NCI-H748 treated with DMSO at 0.1 percent for 48 hours (cell line): ENCODE measurements at places on chromosomes 5 and 9.

- DNase-seq, result peak; percentile 20
Measured at GRCh38 chr9:124040935-124041816, 29.6 kb downstream of the LHX2 start.

DNA sequence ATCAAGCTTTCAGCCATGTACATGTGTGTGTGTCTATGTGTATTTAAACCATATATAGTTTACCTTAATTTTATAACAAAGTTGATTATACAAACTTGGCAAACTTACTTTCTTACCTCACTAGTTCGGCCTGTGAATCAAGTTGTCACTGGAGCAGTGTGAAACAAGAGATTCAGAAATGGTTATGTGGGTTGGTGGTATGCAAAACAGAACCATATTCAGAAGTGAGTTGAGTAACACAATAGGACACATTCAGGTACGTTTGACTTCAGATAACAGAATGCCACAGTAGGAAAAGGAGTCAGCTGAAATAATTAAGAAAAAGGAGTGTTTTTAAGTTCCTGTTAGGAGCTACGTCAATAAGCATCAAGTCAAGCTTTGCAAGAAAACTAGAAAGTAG is 21.5 kb downstream of the XPA start:
- no peak for DNase-seq

GRCh38 chr5:94276751-94277150 is 341.7 kb downstream of the KIAA0825 start:
- DNase-seq, result no peak

DNA sequence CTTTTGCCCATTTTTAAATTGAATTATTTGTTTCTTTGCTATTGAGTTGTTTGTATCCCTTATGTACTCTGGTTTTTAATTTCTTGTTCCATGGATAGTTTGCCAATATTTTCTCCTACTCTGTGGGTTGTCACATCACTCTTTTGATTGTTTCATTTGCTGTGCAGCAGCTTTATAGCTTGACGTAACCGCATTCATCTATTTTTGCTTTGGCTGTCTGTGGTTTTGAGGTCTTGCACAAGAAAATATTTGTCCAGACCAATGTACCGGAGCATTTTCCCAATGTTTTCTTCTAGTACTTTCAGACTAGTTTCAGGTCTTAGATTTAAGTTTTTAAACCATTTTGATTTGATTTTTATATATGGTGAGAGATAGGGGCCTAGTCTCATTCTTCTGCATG is 36.2 kb upstream of the ZNF366 start:
- no peak for DNase-seq

DNA sequence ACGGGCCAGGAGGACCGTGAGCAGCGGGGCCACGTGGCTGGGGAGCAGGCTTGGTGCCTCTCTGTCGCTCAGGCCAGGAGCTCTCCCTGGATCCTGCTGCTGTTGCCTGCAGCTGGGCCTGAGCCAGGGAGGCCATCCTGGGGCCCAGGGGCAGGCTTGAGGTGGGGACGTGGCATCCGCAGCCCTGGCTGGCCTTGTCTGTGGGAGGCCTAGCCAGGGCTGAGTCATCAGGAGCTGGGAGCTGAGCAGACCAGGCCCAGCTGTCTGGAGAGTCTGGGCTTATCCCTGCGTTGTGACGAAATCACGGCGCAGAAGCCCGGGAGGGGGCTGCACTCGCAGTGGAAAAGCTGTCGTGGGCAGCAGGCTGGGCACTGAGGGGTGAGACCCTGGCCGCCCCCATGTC is 138.8 kb upstream of the COL5A1 start:
- no peak for DNase-seq

DNA sequence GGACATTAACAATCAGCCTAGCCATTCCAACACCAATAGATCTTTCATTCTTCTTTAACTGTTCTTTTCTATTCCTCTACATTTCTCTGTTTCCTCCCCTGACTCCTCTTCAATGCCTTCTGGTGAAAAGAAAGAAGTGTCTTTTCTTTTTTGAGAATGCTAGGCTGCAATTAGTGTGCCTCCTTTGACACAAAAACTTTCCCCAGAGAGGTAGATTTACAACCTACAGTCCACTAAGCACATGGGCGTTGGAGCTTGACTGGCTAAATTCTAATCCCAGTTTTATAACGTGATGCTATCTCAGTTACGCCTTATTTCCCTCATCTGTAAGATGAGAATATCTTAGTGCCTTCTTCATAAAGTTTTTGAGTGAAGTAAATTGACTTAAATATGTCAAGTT is 16.9 kb upstream of the ANKRD55 start:
- DNase-seq, result no peak

DNA sequence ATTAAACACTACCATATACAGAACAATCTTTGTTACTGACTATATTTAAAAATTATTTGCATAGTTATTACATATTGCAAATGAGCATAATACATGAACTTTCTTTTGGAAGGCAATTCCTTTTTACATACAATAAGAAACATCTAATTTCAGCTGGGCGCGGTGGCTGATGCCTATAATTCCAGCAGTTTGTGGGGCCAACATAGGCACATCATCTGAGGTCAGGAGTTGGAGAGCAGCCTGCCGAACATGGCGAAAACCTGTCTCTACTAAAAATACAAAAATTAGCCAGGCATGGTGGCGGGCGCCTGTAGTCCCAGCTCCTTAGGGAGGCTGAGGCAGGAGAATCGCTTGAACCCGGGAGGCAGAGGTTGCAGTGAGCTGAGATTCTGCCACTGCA is 36.4 kb upstream of the SIMC1 start:
- no peak for DNase-seq

GRCh38 chr9:72755836-72756235 is 197.0 kb downstream of the ALDH1A1 start:
- DNase-seq, result no peak

GRCh38 chr9:95580812-95581761 is 64.3 kb upstream of the PTCH1 start:
- DNase-seq, result no peak

- DNase-seq, result no peak
Measured at GRCh38 chr9:34291023-34291422, 38.0 kb downstream of the KIF24 start.

DNA sequence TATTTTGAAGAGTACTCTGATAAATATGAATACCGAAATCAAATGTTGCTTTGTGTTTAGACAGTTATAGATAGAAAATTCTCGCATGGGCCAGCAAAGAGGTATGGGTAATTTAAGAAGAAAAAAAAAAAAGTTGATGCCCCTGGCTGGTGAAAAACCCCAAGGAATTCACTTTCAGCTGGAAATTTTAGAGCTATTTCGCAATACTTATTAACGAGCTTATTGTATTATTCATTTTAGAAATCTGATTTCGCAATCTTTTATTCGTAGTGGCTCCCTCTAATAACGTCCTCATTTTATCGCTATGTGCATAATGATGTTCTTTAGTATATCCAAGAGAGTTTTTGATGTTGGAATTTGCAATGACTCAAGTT is 18.5 kb upstream of the FER start:
- DNase-seq, result no peak

GRCh38 chr5:73862796-73863195 is 236.8 kb downstream of the ARHGEF28 start:
- no peak for DNase-seq

GRCh38 chr5:174500636-174501035 is 223.7 kb upstream of the MSX2 start:
- peak; percentile 45 for DNase-seq

GRCh38 chr5:98796197-98796972 is 22.9 kb downstream of the RGMB start:
- peak; percentile 33 for DNase-seq

DNA sequence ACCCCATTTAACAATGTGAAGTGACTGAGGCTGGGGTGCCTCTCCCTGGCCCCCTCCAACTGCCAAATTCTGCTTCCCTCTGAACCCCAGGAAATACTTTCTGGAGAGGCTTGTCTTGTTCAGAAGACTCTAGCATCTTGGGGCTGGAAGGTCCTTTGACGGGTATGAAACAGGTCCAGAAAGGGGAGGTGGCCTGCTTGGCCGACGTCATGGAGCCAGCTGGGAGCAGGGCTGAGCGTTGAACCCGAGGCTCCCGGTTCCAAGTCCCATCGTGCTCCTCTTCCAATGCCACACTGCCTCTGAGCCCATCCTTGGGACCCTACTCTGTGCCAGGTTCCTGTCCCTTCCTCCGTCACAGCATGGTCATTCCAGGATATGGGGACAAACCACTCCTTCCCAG is 46.9 kb downstream of the NDST1 start:
- DNase-seq, result no peak

- no peak for DNase-seq
Measured at GRCh38 chr5:113817683-113818082, 304.2 kb downstream of the YTHDC2 start.

DNA sequence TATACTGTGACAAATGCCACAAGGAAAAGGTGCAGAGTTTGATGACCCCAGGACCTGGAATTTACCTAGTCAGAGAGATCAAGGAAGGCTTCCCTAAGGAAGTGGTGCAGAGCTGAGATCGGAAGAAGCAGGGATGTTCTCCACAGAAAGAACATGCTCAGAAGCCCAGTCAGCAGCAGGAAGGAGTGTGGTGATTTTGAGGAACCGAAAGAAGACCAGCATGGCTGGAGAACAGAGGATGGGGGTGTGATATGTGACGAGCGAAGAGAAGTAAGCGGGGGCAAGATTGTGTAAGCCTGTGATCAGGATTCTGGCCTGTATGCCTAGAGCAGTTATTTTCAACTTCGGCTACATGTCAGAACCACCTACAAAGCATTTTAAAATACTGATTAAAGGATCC is 18.7 kb upstream of the PIK3R1 start:
- DNase-seq, result no peak

DNA sequence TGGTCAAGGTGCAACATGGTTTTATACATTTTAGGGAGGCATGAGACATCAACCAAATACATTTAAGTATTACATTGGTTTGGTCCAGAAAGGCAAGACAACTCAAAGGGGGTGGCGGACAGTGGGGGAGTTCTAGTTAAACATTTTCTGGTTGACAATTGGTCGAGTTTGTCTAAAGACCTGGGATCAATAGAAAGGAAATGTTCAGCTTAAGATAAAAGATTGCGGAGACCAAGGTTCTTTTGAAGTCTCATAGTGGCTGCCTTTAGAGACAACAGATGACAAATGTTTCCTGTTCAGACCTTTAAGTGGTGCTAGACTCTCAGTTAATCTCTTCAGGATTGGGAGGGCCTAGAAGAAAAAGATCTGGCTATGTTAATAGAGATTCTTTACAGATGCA is 47.7 kb upstream of the TTC39B start:
- no peak for DNase-seq

DNA sequence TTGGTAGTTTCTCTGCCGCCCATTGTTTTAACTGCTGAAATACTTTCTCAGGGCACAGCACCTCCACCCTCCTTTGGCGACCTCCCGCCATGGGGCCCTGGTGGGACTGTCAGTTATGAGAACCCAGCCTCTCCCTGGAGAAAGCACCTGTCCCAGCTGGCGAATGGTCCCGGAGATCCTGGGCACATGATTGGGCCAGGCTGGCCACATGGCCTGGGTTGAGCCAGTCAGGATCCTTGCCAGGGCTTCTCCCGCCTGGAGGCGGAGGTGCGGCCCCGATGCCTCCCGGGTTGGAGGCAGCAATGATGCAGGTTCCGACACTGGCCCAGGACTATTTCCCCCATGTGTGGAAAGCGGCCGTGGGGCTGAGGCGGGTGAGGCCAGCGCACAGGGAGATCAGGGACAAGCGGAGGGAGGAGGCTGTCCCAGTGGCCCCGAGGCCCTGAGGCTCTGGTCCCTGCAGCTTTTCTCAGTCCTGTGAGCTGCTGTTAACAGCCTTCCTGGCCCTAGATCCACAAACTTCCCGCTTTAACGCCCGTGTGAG is 13.6 kb downstream of the UNC5A start:
- no peak for DNase-seq

GRCh38 chr5:125696762-125697161 is 726.4 kb upstream of the GRAMD2B start:
- no peak for DNase-seq

- no peak for DNase-seq
Measured at GRCh38 chr5:138543730-138544104, 681 bp upstream of the ETF1 start.

GRCh38 chr5:98471458-98471857 is 302.0 kb upstream of the RGMB start:
- no peak for DNase-seq

DNA sequence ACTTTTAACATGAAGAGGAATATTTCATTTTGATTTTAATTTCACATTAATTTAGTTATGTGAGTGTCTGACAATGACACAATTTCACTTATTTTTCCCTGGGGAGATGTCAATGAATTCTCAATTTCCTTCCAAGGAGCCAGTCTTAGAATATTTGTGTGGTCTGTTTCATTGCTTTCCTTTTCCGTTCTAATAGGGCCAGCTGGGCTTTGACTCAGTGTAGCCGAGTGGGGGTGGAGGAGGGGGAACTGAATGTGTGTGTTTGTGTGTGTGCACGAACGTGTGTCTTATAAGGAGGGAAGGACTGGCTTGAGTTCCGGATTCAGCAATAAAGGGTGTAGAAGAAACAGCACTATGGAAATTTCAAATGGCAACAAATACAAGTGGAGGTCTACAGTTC is 100.0 kb downstream of the BASP1 start:
- no peak for DNase-seq

GRCh38 chr9:109781541-109782197 is 1.7 kb downstream of the PALM2AKAP2 start:
- DNase-seq, result no peak

DNA sequence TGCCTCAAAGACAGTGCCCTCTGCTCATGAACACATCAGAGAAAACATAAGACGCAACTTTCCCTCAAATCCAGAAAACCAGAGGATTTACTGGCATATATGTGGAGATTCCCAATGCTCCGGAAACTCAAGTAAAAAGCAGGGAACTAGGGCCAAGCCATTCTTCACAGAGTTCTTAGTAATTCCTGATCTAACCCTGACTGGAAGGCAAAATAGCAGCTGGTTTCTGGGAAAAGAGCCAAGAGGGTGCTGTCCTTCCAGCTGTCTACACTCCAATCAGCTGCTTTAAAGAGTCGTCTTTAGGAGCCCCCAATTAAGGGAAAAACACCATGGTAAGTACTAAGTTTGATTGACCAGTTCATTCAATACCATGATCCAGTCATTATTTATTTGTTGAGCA is 49.6 kb downstream of the GNA14 start:
- DNase-seq, result peak; percentile 13

- no peak for DNase-seq
Measured at GRCh38 chr9:112572416-112572815, 85.8 kb downstream of the KIAA1958 start.

- peak; percentile 53 for DNase-seq
Measured at GRCh38 chr9:124774129-124774978, 2.6 kb upstream of the OLFML2A start.

- no peak for DNase-seq
Measured at GRCh38 chr5:65663804-65664521, 39.1 kb downstream of the SHLD3 start.

GRCh38 chr9:114988962-114989599 is 58.7 kb upstream of the TNFSF8 start:
- DNase-seq, result no peak

DNA sequence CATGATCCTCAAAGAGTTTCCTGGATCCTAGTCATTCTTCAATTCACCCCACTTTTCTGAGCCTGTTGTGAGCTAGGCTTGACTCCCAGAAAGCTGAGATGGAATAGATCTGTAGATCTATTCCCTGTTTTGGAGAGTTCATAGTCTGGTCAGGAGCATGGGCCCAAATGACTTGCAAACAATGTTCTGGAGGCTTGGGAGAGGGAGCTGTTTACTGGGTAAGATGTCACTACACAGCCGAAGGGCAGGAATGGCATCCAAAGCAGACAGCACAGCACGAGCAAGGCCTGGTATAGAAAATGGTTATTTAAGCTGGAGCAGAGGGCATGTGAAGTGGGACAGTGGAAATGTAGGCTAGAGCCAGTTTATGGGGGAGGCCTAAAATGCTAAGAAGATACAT is 152.5 kb upstream of the ALDH1B1 start:
- no peak for DNase-seq

GRCh38 chr5:159961176-159962160 is 45.2 kb downstream of the ADRA1B start:
- no peak for DNase-seq

- DNase-seq, result no peak
Measured at GRCh38 chr9:26054600-26055520, 376.6 kb upstream of the TUSC1 start.
